Liver (tissue), 10 donors: ENCODE measurements at places on chromosomes 2 and 18. TPM values are rescaled to one million over a fixed set of nuclear protein-coding genes. Genes with fewer than 3 reads are reported as not detected.

LRRTM4 gene
- total RNA-seq = 0.09 TPM

SCYGR6 gene
- not detected for total RNA-seq

MGAT4A gene
- 7.5 TPM for total RNA-seq

FSHR gene
- not detected for total RNA-seq

OSGEPL1 gene
- 5.6 TPM for total RNA-seq

SESTD1 gene
- 8.3 TPM for total RNA-seq

CACNB4 gene
- total RNA-seq = 0.50 TPM

TMEM163 gene
- 0.33 TPM for total RNA-seq

SERPINB4 gene
- not detected for total RNA-seq

PMS1 gene
- 9.8 TPM for total RNA-seq

POU3F3 gene
- not detected for total RNA-seq

ZNF804A gene
- total RNA-seq = 0.37 TPM

DYSF gene
- total RNA-seq = 15.1 TPM

MYOM1 gene
- total RNA-seq = 48.4 TPM

RALB gene
- 19.7 TPM for total RNA-seq

CIB4 gene
- not detected for total RNA-seq
